ENCODE measurements at places on chromosomes 1 and 21.
A peak's percentile ranks its signal among the peaks of the same experiment; 100 is the strongest.

- no peak for DNase-seq
Observed at GRCh38 chr1:30762152-30762929, 4.8 kb upstream of the LAPTM5 start.

GRCh38 chr1:230957580-230957989 lies 21.1 kb downstream of the TTC13 start:
- DNase-seq, result peak; percentile 55

GRCh38 chr1:206559672-206559995 lies 52.3 kb downstream of the RASSF5 start:
- no peak for DNase-seq

DNA sequence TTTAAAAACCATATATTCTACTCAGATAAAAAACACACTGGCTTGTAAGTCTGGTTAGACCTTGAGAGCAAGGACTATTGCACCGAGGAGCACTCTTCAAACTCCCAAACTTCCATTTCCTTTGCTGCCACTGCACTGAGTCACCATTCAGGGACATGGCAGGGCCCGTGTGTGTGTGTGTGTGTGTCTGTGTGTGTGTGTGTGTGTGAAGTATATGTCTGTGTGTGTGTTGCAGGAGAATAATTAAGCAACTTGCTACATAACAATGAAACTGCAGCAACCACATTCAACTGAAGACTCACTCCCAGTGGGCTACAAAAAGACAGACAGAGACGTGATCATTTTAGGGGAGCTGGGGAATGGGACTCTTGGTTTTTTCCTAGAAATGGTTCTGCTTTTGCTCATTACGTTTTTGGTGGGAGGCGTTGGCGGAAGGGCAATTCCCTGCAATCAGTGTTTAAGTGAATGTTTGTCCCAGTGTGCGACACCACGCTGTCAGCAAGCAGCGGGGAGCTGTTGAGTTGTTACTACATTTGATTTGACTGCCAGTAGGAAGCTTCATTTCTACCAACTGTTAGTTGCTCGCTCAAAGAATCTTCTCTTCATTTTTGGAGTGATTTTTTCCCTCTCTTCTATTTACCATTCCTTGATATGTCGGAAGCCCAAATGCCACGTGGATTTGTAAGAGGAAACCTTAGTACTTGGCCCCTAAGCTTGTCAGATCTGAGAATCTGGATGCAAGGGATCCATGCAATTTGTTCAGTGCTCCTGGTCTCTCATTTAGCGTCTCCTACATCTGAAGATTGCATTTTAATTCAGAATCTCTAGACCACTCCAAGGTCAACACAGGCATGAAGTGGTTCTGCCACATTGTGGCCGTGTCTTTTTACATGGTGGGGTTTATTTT lies 36.1 kb downstream of the ESRRG start:
- DNase-seq, result no peak

GRCh38 chr1:160860840-160861505 lies 1.7 kb downstream of the CD244 start:
- no peak for DNase-seq

DNA sequence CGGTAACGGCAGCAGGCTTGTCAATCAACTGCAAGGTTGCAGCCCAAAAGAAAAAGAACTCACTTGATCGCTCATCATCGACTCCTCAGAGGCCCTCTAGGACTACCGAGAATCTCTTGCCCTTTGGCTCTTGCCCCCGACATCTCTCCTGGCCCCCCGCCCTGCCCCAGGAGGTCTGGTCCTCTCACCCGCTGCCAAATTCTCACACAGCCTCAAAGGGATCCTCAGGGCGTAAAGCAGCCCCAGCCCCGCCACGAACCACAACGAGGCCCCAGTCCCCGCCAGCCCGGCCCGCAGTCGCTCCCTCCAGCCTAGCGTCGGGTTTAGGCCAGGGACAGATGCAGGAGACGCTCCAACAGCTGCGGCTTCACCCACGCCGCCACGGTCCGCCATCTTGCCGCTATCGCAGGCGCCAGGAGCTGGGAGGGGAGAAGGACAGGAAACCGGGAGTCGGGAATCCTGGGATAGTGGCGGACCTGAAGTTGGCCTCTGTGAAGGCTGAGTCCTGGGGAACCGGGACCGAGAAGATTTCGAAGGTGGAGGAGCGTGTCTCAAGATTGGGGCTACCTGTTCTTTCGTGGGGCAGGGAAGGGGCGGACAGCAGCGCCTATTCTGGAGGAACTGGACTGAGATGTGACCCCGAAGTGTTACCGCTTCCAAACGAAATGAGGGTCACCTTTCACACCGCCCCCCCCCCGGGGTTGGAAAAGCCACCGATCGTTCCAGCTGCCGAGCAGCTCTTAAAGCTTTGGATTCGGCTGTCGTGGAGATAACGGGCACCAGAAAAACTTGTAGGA lies at the start of gene ST7L:
ST7L (minus strand) TSS at position 421 of the 797 bp plus-strand sequence; CDS start at position 393, 28 bp downstream.
- DNase-seq, result peak; percentile 80

DNA sequence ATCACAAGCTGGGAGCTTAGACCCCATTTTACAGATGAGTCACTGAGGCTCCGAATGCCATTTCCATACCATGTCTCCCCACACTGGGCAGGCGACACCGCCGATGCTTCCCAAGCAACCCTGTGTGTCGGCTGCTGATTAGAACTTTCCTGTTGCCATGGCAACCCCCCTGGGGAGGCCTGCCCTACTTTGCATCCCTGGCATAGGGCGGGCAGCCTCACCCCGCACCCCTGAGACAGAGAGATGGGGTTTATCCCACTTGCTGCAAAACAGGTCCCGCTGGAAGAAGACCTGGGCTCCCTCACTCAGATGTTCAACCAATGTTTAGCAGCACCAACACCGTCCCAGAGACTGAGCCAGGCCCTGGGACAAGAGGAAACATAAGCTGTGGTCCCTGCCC lies 81.5 kb downstream of the CAMK2N1 start:
- no peak for DNase-seq

DNA sequence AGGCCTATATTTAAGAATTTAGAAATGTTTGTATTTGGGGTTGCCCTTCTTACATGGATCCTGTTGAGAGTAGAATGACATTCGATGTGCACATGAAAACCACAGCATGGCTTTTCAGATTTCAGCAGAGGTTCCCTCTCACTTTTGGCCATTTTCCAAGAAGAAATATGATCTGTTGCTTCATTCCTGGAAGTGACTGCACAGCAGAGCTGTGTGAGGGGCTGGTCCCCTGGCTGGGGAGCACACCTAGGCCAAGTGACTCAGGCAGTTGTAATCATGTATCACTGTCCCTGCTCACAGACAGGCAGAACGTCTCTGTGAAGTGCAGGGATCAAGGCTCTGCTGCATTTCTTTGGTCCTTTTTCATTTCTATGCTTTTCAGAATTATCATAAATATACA lies 32.3 kb downstream of the AGT start:
- DNase-seq, result no peak

All from NAMALWA (cell line).